Stimulated activated naive CD8-positive, alpha-beta T cell treated with anti-CD3 and anti-CD28 coated beads, Interleukin-15, Interleukin-2, amounts not matched to agents 100 U/mL and 50 U/mL, for 24 hours (primary cell): ENCODE measurements at places on chromosomes 12 and 14.

- DNase-seq, result no peak
Measured at GRCh38 chr14:24774187-24774915, 140.4 kb upstream of the GZMB start.

- no peak for DNase-seq
Measured at GRCh38 chr12:42639556-42639955, 50.0 kb upstream of the PRICKLE1 start.

- DNase-seq, result no peak
Measured at GRCh38 chr14:49860988-49861698, 8.6 kb upstream of the NEMF start.

- DNase-seq, result no peak
Measured at GRCh38 chr12:25319233-25319984, 68.7 kb upstream of the KRAS start.

- DNase-seq, result peak; percentile 22
Measured at GRCh38 chr12:106581543-106582248, 1.1 kb upstream of the RFX4 start.

DNA sequence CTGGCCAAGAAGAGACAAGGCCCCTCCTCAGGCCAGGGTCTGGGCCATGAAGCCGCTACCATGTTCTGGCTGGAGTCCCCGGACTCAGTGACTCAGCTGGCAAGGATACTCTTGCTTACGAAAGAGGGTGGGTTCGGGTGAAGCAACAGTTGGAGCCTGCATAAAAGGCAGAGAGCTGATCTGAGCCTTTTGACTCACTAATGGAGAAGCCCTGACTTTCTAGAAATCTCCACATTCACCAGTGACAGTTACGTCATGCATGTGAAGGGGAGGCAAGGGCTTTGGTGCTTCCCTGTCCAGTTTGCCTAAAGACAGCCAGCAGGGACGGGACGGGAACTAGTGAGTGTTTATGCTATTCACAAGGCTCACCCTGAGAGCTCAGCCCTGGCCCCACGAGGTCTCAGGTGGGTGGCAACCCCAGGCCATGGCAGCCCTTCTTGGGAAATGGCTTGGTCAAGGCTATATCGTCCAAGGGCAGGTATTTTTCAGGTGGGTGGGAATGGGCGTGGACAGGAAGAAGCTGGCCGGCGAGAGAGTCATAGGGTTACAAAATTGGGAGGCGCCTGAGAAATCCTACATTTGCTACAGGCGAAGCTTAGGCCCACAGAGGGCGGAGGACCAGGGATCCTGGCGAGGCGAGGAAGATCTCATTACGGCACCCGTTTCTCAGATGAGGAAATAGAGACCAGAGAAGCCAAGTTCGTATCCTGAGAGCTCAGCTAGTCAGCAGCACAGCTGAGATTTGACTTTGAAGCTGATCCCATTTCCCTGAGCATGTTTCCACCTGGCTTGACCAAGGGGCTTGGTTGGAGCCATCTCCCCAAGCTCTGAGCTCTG is 314.6 kb downstream of the BCL11B start:
- DNase-seq, result no peak

GRCh38 chr12:27359578-27360340 is 27.1 kb downstream of the BMAL2 start:
- no peak for DNase-seq

GRCh38 chr12:57983146-57983857 is 41.9 kb downstream of the ATP23 start:
- peak; percentile 17 for DNase-seq

DNA sequence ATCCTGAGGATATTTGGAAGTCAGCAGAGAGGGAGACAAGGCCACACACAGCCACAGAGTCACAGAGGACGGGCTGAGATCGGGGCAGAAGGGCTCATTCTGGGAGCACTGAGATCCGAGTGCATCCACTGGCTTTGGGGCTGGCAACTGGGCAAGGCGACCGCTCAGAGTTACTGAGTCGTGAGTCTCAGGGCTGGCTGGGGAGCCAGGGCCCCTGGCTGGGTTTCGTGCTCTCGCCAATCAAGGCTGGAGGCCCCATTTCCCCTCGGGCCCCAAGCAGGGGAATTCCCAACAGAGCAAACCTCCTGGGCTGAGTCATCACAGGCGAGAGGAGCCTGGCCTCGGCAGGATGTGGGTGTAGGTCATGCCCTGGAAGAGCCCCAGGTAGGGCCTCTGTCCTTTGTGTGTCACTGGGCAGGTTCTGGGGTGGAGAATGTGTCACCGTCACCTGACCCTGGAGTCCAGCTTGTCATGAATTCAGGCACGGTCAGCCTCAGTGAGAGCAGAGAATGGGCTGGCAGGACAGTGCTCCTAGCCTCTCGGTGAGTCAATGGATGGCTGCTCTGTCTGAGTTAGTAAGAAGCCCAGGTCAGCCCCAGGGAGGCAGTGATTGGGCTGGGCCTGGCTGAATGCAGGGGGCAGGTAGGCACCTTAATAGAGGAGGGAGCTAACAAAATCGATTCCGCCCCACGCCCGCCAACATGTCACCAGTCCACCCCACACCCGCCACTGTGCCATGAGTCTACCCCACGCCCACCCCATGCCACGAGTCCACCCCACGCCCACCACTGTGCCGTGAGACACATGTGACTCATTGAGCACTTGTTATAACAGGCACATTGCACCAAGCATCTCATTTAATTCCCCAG is 16.9 kb downstream of the ASB2 start:
- DNase-seq, result peak; percentile 93

DNA sequence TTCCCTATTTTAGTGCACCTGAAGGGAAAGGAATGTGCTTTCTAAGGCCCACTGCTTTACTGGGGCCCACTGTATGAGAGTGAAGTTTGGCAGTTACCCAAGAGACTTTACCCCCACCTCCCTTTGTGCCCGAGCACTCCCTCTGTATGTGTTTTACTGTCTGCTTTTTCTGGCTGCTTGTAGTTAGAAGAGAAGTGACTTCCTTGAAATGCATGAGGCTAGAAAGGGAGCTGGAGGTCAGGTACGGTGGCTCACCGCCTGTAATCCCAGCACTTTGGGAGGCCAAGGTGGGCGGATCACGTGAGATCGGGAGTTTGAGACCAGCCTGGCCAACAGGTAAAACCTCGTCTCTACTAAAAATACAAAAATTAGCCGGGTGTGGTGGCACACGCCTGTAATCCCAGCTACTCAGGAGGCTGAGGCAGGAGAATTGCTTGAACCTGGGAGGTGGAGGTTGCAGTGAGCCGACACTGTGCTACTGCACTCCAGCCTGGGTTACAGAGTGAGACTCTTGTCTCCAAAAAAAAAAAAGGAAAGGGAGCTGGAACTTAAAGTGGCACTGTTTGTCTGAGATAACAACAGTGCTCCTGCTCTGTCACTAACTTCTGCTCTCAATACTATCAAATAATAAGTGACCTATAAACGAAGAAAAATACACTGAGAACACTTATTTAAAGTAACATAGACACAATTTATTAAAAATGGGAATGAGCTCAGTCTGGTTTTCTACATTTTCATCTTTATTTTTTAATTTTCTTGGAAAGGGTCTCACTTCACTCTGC is 5.8 kb downstream of the TRIP11 start:
- DNase-seq, result no peak

GRCh38 chr12:130504110-130504839 is 166.6 kb downstream of the PIWIL1 start:
- no peak for DNase-seq

DNA sequence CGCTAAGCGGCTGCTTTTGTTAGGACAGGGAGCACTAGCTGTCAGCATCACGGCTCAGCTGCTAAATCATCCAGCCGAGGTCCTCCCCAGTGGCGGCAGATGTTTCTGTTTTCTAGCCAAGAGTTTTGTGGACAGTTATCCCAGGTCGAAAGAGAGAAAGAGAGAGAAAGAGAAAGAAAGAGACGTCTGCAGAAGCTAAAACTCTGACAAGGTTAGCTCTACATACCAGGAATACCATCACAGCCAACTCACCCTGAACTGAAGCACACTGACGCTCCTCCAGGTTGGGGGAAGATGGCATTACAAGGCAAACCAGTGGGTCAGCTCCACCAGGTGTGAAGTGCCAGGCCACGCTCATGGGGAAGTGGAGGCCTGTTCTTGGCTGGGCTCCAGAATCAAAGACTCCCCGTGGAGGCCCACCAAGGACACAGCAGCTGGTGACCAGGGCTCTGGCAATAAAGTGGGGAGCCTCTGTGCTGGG is 64.9 kb upstream of the DICER1 start:
- DNase-seq, result no peak

DNA sequence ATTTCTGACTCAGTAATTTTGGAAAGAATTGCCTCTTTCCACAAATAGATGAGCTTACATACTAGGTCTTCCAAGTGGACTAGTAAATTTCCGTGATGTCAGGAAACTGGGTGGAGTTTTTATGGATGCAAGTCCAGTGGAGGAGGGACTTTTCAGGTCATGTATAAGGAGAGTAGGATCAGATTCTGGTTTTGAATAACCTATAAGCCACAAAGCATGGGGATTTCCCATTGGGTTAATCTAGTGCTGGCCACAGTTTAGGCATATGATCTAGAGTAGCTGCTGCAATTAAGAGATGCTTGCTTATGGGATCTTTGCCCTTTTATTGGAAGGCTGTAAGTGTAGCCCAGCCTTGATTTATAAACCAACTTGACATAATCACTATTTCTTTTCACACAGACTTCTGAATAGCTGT is 33.8 kb downstream of the STK38L start:
- peak; percentile 22 for DNase-seq

DNA sequence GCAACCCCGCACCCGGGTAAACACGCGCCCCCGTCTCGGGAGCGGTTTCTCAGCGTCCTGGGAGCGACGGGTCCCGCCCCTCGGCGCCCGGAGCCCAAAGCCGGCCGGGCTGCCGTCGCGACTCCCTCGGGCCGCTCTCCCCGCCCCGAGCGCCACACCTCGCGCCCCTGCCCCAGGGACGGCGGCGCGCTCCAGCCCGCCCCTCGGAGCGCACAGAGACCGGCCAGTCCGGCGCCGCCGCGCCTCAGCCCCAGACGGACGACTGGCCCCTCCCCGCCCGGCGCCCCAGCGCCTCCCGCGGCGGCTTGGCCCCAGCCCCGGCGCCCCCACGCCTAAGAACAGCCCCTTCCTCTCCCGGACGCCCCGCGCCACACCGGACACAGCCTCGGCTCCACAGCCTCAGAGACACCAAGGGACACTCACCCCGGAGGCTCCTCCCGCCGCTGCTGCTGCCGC is 411 bp downstream of the BTBD7 start:
- DNase-seq, result peak; percentile 51

DNA sequence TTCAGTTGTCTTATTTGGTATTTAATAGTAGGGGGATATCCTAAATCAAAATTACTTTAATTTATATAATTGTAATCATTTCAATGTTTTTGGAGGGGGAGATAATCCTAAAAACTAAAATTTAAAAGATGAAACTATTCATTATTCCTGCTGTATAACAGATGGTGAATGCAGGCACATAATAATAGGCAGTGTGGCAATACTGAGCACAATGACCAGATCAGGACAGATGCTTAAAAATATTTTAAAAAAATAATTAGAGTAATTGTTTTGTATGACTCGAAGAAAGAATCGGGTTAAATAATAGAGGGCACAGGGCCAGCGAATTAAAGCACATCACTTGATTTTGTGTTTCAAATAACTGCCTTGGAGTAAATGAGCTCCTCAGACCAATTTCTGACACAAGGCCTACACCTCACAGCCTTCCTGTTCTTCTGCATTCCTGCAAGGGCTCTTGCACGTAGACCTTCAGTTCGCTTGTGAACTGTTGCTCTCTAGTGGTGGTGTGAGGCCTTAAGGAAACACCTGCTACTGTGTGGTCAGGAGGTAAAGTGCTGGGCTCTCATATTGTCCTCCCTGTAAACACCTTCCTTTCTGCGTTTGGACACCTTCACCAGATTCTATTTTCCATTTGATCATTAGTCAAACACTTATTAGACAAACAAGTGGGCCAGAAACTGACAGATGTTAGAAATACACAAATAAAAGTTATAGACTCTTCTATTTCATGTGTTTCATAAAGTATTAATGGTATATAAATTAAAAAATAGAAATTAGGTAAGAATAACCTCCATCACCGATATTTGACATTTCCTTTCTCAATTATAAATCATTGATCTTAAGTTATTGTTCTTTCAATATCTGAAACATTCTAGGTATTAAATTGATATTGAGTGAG is 29.3 kb upstream of the KLRF1 start:
- DNase-seq, result peak; percentile 57

- no peak for DNase-seq
Measured at GRCh38 chr12:123363390-123363739, 1.3 kb downstream of the SBNO1 start.

DNA sequence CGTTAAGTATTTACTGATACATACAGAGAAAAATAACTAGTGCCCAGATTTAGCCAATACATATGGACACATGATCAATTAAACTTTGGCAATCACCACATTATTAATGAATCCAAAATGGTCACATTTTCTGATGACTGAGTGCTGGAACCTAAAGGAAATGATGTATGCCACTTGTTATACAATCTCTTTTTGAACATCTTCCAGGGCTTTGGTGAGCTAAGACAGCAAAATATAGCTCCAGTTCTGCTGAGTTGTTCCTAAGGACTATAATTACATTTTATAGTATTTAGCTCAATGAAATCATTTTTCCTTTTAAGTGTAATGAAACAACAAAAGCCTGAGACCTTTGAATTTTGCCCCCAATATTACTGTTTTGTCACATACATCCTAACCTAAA is 329.1 kb upstream of the ATP2B1 start:
- DNase-seq, result no peak

- no peak for DNase-seq
Measured at GRCh38 chr12:112191840-112192321, 66.5 kb downstream of the TRAFD1 start.

DNA sequence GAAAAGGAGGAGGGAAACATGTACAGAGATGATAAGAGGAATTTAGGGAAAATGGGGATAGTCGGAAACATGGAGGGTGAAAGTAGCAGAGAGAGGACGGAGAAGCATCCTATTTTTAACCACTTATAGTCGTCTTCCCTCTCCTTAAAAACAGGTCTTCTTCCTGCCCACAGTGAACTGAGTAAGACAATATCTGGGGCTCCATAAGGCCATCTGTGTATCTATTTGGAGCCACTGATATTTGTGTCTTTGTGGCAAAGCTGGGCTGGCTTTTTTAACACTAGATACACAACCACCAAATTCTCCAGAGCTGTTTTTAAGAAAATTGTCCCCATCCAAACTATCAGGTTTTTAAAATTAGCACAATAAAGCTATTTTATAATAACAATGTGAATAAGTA is 109.5 kb upstream of the RAP1B start:
- DNase-seq, result no peak

GRCh38 chr14:93379831-93380230 is 32.8 kb downstream of the COX8C start:
- DNase-seq, result no peak

- DNase-seq, result no peak
Measured at GRCh38 chr14:92709340-92710000, 39.0 kb downstream of the LGMN start.

GRCh38 chr14:50082784-50083466 is 33.4 kb downstream of the VCPKMT start:
- DNase-seq, result peak; percentile 86

DNA sequence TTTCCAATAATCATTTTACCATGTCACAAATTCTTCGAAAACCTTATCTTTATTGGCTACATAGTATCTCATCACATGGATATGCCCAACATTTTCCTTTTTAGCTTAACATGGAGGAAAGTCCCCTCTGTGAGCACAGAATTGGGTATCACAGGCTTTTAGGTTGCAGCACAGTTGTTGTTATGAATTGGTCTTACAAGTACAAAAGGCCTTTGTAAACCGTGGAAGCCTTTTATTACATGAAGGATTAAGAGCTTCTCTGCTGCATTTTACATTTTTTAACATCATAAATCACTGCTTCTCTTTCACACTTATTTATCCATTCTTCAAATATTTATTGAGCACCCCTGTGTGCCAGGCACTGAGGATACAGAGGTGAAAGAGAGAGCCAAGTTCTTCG is 26.2 kb downstream of the UBE3B start:
- no peak for DNase-seq

GRCh38 chr14:55151601-55152000 is 22.5 kb downstream of the LGALS3 start:
- no peak for DNase-seq
